ENCODE measurements at places on chromosomes 4 and X. TPM values are rescaled to one million over a fixed set of nuclear protein-coding genes. Genes with fewer than 3 reads are reported as not detected.

- DNase-seq: no peak
Observed at GRCh38 chr4:24174602-24175001, 284.8 kb upstream of the PPARGC1A start.

GRCh38 chr4:95596676-95597075, 47.9 kb upstream of the UNC5C start:
- no peak for DNase-seq

DNA sequence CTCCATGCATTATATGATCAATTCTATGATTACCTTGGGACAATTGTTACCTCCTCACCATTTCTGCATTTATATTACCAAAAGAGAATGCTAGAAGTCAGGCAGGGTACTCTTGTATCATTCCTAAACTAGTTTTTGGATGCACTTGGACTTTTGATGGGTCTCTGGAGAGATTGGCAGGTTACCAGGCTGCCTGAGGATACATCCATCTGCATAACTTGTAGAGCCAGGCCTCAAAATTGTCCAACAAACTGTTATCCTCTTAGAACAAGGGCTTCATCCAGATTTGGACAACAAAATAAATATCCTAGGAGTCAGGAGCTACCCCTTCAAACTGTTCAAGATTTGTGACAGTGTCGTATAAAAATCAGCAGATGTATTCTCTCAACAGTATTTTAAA, 326.1 kb downstream of the IL15 start:
- DNase-seq: no peak

DNA sequence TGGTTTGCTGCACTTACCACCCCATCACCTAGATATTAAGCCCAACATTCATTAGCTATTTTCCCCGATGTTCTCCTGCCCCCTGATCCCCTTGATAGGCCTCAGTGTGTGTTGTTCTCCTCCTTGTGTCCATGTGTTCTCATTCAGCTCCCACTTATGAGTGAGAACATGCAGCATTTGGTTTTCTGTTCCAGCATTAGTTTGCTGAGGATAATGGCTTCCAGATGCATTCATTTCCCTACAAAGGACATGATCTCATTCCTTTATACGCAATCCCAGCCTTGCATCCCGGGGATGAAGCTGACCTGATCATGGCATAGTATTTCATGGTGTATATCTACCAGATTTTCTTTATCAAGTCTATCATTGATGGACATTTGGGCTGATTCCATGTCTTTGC, 99.0 kb upstream of the DCAF12L2 start:
- no peak for DNase-seq

FGF5 gene
- not detected for total RNA-seq

SLC49A3 gene
- total RNA-seq: 5.6 TPM

NUDT11 gene
- 3.2 TPM for total RNA-seq

DNA sequence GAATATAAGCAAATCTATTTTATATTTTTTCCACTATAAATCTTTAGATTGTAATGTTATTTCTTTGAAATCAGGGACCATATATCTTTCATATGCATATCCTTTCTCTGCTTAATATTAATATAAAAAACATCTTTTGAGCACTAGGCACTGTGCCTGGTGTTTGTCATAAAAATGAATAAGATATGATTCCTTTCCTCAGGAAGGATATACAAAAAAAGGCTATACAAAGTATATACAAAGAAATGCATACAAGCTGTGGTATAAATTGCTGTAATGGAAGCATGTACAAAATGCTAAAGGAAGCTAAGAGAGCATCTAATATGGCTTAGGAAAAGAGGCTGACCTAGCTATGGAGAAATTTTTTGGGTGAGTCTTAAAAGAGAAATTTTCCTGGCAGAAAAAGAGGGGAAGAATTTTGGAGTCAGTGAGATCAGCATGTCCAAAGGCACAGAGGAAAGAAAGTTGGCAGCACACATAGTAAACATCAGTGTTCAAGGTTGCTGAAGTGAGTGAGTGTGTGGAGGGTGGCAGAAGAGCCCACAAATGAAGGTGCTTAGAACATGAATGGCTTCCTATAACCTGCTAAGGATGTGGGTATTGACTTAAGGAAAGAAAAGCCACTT, 500.0 kb downstream of the SPRY1 start:
- DNase-seq: peak; percentile 55

- no peak for DNase-seq
Observed at GRCh38 chr4:106264331-106264728, 51.7 kb downstream of the TBCK start.

- no peak for DNase-seq
Observed at GRCh38 chrX:9609499-9609898, 144.6 kb downstream of the TBL1X start.

- DNase-seq: no peak
Observed at GRCh38 chr4:181017038-181017437, 1226.2 kb upstream of the TENM3 start.

GRCh38 chr4:141391771-141392170, 171.1 kb downstream of the ZNF330 start:
- DNase-seq: no peak

NPY5R gene
- 1.8 TPM for total RNA-seq

DNA sequence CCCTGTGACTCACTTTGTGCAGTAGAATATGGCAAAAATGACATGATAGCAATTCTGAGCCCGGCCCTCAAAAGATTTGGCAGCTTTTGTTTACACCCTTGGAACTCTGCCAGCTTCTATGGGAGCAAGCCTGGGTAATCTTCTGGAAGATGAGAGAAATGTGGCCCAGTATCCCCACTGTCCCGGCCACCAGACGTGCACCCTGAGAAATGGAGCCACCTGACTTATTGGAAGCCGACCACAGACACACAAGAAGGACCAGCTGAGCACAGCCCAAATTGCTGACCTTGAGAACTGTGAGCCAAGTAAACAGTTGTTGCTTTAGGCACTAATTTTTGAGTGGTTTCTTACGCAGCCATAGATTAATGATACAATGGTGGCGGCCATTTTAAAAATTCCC, 197.0 kb downstream of the STIM2 start:
- no peak for DNase-seq

SSX4 gene
- not detected for total RNA-seq

- DNase-seq: no peak
Observed at GRCh38 chrX:102835504-102836146, 101.4 kb upstream of the RAB40AL start.

ZNF185 gene
- 9.8 TPM for total RNA-seq

DCAF4L1 gene
- total RNA-seq: 0.04 TPM

DNA sequence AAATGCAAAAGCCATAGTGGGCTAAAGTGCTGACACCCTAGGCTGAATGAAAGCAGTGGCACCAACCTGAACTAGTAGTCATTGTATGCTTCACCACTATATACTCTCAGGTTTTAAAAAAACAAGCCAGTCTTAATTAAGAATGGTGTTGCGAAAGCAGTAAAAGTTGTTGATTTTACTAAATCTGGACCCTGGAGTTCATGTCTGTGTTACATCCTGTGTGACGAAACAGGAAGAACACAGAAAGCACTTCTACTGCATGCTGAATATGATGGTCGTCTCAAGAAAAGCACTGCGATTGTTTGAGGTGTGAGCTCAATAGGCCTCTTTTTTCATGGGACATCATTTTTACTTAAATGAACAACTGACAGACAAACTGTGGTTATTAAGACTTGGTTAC, 24.2 kb upstream of the GDPD2 start:
- no peak for DNase-seq

- DNase-seq: no peak
Observed at GRCh38 chr4:18733961-18734360, 712.4 kb upstream of the LCORL start.

CFP gene
- total RNA-seq: 12.5 TPM

- no peak for DNase-seq
Observed at GRCh38 chr4:16290681-16291420, 64.6 kb upstream of the TAPT1 start.

Measured in adrenal gland (tissue), 19 donors.